ENCODE measurements at places on chromosomes 16 and 17. TPM values are rescaled to one million over a fixed set of nuclear protein-coding genes. Genes with fewer than 3 reads are reported as not detected.

Gene ABCA10
- 17.2 TPM for total RNA-seq

GRCh38 chr17:61662741-61663140 lies 71.7 kb upstream of the NACA2 start:
- no peak for DNase-seq

GRCh38 chr17:50129728-50130558 lies at the start of gene SAMD14:
TSS of gene SAMD14 (minus strand) at chr17:50130160. CDS start at chr17:50124959, 5,201 bp downstream.
- DNase-seq, result peak; percentile 86

DNA sequence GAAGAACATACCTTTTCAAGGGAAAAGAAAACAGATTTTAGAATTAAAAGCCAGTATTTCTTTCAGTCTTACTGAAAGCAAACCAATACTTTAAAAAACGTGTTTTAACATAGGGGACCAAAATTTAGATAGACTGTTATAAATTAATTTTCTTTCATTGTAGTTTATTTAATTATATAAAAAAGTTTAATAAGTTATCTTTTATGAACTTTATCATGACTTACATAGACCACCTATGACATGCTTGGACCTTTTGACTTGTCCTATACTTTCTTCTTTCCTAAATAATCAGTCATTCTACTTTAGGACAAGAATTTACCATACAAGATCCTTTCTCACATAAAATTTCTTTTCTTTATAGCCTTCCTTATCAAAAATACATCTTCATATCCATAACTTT lies 102.0 kb upstream of the HAS3 start:
- no peak for DNase-seq

DNA sequence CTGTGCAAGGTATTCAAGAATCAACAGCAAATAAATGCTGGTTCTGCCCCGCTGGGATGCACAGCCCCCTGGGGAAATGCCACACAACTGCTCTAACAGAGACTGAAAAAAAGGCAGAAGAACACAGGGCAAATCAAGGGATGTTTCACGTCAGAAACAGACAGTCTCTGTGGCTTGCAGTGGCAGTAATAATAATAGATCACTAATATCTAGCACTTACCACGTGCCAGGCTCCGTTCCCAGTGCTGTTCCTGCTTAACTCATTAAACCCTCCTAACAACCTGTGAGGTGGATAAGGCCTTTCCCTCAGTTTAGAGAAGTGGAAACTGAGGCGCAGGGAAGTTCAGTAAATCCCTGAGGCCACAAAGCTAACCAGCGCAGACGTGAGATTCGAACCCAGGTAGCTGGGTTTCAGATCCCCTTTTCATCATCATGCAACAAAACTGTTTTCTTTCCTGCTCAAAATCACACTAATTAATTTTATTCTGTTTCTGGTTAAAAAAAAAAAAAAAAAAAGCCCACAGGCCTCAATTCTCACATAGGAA lies 36.7 kb downstream of the ARHGAP17 start:
- no peak for DNase-seq

GRCh38 chr17:5115673-5116651 lies at the start of gene USP6:
TSS of gene USP6 (plus strand) at chr17:5116032. CDS start at chr17:5130368, 14,336 bp downstream.
- peak; percentile 76 for DNase-seq

DNA sequence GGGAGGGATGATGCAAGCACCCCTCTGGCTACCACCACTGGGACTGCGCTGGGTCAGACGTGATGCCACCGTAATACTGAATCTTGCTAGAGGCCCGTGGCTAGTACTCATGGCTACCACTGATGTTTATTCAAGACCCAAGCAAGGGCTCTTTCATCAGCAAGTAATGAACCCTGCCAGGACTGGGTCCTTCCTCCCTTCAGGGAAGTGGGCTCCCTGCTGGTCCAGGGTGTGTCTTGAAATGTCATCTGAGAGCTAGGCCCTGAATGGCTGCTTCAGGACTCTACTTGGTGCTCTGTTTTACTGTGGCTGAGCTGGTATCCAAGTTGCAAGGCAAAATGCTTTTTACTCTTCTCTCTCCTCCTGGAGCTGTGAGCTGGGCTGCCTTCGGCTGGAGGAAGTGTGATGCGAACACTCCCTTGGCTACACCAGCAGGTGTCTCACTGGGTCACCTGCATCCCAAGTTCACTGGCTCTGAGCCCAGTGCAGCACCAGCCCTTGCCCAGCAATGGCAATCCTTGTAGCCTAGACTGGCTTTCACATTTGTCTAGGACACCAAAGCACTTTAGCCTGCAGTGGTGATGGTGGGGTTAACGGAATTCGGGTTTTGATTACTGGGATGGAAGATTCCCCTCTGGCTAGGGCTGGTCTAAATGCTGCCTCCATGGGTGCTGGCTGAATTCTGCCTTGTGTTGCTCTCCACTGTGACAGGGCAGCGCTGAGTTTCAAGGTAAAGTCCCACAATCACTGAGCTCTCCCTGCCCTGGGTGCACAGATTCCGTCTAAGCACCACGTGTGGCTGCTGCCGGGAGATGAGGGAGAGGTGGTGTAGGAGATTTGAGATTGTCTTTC lies 98.6 kb downstream of the USP22 start:
- no peak for DNase-seq

Measured in posterior vena cava (tissue), 2 donors.